Panc1 (cell line): ENCODE measurements at places on chromosomes 13 and 19.

- DNase-seq: no peak
Observed at GRCh38 chr19:47435196-47435595, 15.9 kb upstream of the MEIS3 start.

GRCh38 chr19:58395979-58396627 lies 647 bp downstream of the RNF225 start:
- no peak for DNase-seq

DNA sequence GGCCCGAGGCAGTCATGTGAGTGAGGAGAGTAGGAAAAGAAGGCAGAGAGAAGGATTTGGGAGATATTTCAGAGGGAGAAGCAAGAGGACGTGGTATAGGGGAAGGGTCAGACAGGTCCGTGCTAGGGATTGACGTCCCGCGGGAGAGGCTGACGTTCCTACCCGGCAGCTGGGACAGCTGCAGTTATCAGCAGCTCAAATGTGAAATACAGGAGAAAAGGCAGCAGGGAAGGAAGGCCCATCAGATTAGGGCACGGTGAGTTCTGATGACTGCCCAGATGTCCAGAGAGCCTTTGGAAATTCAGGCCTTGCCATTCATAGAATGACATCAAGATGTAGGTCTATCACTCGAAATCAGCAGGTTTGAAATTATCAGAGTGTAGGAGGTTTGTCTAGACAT lies 88.4 kb downstream of the IRS2 start:
- DNase-seq: no peak

DNA sequence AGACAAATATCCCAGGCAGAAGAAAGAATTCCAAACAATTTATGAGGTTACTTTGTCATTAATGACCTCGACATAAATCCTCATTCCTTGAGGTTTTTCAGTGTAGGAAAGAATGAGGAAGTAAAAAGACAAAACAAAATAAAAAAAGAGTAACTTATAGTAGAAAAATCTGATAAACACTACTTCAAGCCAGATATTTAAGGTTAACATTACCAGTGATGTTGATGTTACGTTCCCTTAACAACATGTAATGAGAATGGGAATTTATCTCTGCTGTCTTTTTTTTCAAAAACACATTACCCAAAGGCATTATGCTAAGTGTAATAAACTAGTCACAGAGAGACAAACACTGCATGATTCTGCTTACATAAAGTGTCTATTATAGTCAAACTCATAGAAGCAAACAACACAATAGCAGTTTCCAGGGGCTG lies 935.1 kb downstream of the SLITRK1 start:
- DNase-seq: no peak

GRCh38 chr13:96274046-96274445 lies 184.1 kb downstream of the HS6ST3 start:
- DNase-seq: no peak

DNA sequence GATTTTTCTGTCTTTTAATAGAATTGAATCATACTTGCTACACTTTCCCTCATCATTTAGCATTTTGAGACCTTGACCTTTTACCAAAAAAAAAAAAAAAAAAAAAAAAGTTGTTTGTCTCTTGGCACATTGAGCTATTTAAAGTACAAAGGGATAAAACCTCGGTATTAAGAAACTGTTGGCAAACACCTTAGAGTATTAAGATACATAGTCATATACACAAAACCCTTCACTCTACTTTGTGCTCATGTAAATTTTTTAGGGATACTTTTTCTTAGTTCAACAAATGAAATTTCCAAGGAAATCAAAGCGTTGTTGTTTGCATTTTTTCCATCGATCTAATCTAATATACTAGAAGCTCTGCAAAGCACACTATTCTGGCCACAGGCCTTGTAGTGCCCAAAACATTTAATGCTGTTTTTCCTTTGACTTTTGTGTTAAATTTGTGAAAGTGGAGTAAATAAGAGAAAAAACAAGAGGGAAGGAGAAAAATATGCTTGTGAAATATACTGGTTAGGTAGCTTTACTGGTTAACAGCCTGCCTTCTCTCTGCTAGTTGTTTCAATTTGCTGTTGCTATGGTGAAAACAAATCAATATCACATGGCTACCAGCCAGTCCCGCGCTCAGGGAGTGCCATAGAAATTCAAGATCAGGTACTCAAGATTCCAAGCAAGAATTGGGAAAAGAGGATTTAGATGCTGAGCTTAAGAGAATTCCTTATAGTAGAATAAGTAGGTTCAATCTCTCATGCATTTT lies 2.6 kb downstream of the MBNL2 start:
- DNase-seq: no peak

GRCh38 chr19:13637664-13638063 lies 126.7 kb upstream of the MRI1 start:
- no peak for DNase-seq

DNA sequence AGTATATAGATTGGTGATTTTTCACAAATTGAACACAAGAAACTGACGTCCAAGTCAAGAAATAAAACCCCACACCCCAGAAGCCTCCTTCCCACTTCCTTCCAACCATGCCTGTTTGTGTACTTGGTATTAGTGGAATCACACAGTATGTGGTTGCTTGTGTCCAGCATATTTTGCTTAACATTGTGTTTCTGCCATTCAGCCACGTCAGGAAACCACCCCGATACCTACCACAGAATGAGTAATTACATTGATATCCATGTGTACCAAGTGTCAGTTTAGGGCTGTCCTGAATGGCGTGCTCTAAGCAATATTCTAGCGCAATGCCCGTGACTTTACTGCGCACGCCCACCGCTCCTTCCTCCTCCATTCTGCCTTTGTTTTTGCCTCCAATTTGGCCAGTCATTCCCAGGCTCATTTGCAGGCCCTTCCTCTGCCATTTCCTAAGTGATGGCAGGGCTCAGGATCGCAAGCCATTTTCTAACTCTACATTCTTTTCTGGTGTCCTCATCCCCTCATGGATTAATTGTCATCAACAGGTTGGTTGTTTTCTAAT lies 25.9 kb upstream of the MPHOSPH8 start:
- no peak for DNase-seq

DNA sequence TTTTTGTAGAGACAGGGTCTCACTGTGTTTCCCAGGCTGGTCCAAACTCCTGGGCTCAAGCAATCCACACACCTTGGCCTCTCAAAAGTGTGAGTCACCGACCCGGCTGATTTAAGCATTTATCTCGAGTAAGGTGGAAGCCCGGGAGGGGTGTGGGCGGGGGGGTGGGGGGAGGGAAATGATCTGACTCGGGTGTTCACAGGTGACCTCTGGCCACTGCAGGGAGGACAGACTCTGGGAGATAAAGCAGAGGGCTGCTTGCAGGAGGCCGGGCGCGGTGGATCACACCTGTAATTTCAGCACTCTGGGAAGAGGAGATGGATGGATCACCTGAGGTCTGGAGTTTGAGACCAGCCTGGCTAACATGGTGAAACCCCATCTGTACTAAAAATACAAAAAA lies 7.9 kb downstream of the DENND1C start:
- DNase-seq: no peak

GRCh38 chr13:54744747-54745146 lies 1716.1 kb downstream of the OLFM4 start:
- DNase-seq: no peak

- no peak for DNase-seq
Observed at GRCh38 chr19:50198431-50199258, 4.8 kb upstream of the MYH14 start.

GRCh38 chr13:111531505-111531904 lies 211.1 kb downstream of the TEX29 start:
- no peak for DNase-seq

DNA sequence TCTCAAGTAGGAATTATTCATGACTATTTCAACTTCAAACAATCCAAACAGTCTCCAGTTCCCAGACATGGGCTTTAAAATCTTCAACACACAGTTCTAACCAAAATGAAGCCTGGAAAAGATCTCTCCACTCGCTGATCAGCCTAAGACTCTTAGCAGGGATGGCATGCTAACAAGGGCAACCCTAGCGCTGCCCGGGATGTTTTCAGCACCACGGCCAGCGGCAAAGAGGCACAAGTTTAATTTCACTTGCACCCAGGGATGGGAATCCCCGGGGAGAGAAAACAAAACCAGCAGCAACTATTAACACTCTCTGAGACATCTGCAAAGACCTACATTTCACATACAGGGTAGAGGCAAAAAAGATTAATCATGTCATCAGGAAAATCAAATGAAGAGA lies 43.0 kb downstream of the CACNA1A start:
- DNase-seq: no peak

- no peak for DNase-seq
Observed at GRCh38 chr13:30692113-30692512, 43.2 kb upstream of the ALOX5AP start.

DNA sequence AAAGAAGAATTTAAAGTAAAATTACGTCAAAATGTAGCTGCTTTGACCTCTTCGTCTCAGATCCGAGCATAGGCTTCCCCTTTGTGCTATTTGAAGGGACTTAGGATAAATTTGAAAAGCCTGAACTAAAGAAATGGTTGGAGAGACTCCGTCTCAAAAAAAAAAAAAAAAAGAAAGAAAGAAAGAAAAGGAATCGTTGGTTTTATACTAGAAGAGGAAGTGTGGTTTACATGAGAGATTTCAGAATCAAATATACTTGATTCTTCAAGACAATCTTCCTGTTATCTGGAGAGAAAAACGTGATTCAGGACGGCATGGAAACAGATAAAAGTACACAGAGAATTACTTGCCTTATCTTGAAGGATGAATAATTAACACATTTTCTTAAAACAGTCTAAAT lies 474 bp upstream of the ZNF780B start:
- DNase-seq: no peak

DNA sequence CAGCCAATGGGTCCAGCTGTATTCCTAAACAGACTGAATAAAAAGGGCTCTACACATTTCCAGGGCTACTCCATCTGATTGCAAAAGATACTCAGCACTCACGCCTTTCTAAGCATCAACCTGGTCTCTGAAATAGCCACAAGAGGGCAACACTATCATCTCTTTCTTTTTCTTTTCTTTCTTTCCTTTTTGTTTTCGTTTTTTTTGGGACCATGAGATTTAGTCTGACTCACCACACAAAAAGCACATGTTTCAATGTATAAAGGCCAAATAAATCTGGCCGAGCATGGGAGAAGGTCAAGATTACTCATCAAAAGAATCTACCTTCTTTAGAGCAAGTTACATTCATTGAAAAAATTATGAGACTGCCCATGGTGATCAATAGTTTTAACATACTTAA lies 805.6 kb upstream of the ARGLU1 start:
- DNase-seq: no peak

GRCh38 chr13:33832872-33833271 lies 14.9 kb downstream of the RFC3 start:
- DNase-seq: no peak

DNA sequence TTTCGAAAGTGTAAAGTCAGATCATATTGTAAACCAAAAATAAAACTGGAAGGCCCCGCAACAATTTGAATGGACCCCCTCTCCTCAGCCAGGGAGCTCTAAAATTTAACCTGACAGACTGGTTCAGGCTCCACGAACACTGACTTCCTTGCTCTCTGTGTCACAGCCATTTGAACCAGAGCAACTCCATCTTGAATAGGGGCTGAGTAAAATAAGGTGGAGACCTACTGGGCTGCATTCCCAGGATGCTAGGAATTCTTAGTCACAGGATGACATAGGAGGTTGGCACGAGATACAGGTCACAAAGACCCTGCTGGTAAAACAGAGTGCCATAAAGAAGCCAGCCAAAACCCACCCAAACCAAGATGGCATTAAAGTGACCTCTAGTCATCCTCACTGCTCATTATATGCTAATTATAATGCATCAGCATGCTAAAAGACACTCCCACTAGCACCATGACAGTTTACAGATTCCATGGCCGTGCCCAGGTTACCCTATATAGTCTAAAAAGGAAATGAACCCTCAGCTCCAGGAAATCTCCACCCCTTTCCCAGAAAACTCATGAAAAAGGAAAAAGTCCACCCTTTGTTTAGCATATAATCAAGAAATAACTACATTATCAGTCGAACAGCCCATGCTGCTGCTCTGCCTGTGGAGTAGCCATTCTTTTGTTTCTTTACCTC lies 43.1 kb downstream of the RFXAP start:
- no peak for DNase-seq

DNA sequence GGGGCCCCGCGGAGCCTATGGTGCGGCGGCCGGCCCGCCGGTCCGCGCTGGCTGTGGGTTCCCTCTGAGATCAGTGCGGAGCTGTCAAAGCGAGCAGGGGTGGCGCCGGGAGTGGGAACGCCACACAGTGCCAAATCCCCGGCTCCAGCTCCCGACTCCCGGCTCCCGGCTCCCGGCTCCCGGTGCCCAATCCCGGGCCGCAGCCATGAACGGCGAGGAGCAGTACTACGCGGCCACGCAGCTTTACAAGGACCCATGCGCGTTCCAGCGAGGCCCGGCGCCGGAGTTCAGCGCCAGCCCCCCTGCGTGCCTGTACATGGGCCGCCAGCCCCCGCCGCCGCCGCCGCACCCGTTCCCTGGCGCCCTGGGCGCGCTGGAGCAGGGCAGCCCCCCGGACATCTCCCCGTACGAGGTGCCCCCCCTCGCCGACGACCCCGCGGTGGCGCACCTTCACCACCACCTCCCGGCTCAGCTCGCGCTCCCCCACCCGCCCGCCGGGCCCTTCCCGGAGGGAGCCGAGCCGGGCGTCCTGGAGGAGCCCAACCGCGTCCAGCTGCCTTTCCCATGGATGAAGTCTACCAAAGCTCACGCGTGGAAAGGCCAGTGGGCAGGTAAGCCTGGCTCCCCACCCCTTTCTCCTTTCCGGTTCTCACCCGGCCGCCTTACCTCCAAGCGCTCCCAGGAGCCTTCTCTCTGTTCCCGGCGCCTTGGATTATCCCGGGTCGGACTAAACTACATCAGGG lies at the start of gene PDX1:
Gene PDX1, plus strand, starts transcription at position 67 of the 743 bp plus-strand sequence. Its CDS starts 139 bp downstream, at position 206.
- no peak for DNase-seq

DNA sequence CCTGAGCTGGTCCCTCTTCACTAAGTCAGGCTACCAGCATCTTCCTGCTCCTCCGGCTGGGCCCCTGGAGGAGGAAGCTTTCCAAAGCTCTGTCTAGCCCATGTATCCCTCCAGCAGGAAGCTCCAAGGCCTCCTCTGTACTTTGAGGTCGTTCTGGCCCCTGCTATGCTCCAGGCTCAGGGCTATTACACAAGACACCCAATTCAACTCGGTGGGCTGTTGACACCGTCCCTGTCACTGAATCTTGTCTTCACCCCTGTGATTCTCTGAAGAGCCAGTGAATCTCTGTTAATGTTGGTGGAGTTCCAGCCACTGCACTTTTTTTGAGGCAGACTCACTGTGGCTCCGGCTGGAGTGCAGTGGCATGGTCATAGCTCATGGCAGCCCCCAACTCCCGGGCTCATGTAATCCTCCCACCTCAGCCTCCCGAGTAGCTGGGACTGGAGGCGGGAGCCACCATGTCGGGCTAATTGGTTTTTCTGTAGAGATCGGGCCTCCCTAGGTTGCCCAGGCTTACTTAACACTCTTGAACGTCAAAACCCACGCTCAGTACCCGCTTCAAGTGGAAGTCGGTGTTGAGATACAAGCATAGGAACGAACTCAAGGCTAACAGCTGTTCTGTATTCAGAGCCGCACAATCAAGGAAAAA lies 512 bp upstream of the REX1BD start:
- no peak for DNase-seq

- no peak for DNase-seq
Observed at GRCh38 chr19:55304980-55305379, 20.2 kb downstream of the TMEM150B start.
